Upper lobe of right lung (tissue), 1 donor: ENCODE measurements at places on chromosomes 11 and 22.

DNA sequence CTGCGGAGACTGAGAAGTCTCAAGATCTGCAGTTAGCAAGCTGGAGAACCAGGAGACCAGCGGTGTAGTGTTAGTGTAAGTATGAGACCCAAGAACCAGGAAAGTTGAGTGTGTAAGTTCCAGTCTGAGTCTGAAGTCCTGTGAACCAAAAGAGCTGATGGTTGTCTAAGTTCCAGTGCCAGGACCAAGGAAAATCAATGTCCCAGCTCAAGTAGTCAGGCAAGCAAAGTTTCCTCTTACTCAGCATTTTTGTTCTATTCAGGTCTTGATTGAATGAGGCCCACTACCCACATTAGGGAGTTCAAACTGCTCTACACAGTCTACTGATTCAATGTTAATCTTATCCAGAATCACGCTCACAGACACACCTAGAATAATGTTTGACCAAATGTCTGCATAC is 11.0 kb downstream of the USP28 start:
- DNase-seq, result no peak

- DNase-seq, result no peak
Measured at GRCh38 chr22:42637555-42637954, 2.8 kb downstream of the ATP5MGL start.

DNA sequence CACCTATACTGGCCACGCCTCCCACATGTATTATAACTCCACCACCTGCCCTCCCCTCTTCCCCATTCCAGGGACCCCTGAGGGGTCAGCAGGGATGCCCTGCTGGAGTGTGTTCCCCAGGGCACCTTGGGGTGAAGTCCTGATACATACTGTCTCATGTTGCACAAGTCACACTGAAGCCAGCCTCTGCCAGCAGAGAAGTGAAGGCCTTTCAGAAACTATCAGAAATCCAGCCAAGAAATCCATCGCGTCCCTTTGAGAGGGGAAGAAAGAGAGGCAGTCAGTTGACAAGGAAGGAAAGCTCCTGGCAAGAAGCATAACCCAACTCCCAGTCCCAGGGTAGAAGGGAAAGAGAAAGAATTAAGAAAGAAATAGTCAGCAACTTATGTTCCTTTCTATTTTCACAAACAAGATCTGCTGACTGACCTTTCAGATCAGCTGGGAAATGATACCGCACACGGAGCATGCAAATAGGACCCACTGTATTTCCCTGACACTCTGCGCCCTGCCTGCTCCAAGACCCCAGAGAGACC is 45.2 kb downstream of the SC5D start:
- DNase-seq, result no peak

DNA sequence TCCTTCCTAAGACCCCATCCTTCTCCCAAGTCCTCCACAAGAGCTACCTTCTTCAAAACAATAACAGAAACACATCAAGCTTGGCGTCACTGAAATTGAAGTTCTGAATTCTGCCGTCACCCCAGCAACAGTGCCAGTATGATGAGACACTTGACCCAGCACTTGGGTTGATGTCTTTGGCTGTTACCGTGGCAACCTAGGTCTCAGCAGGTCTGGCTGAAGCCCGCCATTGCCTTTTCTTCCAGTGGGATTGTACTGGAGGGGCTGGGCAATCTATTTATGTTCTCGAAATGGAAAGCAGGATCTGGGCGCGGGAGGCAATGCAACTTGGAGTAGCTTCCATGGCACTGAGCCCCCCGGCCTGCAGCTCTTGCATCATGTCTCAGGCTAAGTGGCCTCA is 23.8 kb downstream of the NPTXR start:
- DNase-seq, result no peak

DNA sequence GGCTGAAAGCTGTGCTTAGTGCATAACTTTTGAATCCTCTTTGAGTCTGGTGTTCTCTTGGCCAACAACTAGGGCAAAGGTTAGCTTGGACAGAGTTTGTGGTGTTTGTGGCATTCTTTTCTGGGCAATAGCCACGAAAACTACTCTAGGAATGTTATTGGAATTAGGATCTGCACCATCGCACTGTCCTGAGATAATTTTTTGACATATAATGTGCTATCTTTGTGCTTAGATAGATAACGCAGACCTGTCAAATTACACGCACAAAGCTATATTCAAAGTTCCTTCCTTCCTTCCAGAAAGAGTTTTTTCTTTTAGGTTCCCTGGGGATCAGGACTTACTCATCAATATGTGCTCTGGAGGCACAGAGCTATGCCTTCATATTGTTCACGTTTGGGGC is 166.8 kb upstream of the MTMR2 start:
- DNase-seq, result no peak

GRCh38 chr11:93542811-93543229 is 371 bp downstream of the SMCO4 start:
- no peak for DNase-seq

GRCh38 chr11:131056036-131056435 is 139.8 kb upstream of the SNX19 start:
- no peak for DNase-seq

- no peak for DNase-seq
Measured at GRCh38 chr11:16454289-16454863, 98.0 kb upstream of the SOX6 start.

GRCh38 chr11:34492806-34493414 is 20.7 kb downstream of the ELF5 start:
- no peak for DNase-seq

- no peak for DNase-seq
Measured at GRCh38 chr11:7307836-7308235, 56.1 kb downstream of the SYT9 start.

GRCh38 chr11:120977266-120978137 is 46.4 kb upstream of the TBCEL start:
- DNase-seq, result no peak

GRCh38 chr11:41714101-41714500 is 254.6 kb upstream of the LRRC4C start:
- DNase-seq, result no peak

- no peak for DNase-seq
Measured at GRCh38 chr22:19753090-19753842, 7.3 kb upstream of the TBX1 start.

- no peak for DNase-seq
Measured at GRCh38 chr11:19849107-19849789, 136.6 kb downstream of the NAV2 start.

DNA sequence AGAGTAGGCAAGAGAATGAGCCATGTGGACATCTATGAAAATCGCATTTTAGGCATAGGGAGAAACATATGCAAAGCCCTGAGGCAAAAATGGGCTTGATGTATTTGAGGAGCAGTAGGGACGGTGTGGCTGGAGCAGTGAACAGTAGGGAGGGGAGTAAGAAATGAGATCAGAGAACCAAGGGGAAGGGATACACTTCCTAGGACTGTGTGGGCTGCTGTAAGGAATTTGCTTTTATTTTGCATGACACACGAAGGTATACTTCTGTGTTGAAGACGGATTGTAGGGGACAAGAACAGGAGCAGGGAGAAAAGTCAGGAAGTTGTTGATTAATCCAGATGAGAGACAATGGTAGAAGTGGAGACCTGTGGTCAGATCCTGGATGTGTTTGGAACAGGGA is 572.1 kb downstream of the JRKL start:
- DNase-seq, result no peak

GRCh38 chr11:92053216-92053615 is 171.4 kb upstream of the FAT3 start:
- DNase-seq, result no peak

DNA sequence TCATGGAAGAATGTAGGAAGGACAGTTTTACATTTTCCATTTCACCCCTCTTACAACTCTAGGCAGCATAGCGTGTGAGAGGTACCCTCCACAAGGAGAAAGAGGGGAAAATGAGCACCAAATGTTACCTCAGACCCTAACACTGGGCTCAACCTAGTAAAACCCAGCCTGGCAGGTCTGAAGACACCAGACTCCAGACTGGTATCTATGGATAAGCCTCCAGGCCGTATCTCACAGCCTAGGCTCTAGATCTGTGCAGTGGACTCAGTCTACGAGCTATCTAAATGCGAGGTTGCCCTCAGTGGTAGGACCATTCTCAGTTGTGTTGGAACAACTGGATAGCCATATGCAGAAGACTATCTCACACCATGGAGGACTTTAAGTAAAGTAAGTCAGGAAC is 10.5 kb downstream of the TRIM5 start:
- no peak for DNase-seq

DNA sequence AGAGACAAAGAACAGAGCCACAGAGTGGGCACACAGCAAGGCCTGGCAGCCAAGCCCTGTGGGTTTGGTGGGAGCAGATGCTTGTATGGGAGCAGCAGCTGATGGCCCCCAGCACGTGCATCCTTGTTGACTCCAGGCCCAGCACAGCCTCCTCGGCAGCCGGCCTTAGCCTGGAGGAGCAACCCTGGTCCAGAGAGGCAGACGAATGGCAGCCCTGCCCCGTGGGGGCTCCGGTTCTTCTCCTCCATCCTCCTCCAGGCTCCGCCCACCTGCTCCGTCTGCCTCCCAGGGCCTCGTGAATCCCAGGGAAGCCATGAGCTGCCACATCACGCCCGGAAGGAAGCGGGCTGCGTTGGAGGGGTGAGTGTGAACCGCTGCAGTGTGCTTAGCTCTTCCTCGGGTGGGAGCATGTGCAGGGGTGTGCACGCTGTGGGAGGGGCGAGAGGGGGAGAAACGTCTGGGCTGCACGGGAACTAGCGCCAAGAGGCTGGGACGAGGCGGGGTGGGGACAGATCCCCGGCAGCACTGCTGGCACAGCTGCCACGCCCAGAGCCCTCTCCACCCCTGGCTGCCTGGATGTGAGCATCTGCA is 36.3 kb upstream of the JAM3 start:
- no peak for DNase-seq

DNA sequence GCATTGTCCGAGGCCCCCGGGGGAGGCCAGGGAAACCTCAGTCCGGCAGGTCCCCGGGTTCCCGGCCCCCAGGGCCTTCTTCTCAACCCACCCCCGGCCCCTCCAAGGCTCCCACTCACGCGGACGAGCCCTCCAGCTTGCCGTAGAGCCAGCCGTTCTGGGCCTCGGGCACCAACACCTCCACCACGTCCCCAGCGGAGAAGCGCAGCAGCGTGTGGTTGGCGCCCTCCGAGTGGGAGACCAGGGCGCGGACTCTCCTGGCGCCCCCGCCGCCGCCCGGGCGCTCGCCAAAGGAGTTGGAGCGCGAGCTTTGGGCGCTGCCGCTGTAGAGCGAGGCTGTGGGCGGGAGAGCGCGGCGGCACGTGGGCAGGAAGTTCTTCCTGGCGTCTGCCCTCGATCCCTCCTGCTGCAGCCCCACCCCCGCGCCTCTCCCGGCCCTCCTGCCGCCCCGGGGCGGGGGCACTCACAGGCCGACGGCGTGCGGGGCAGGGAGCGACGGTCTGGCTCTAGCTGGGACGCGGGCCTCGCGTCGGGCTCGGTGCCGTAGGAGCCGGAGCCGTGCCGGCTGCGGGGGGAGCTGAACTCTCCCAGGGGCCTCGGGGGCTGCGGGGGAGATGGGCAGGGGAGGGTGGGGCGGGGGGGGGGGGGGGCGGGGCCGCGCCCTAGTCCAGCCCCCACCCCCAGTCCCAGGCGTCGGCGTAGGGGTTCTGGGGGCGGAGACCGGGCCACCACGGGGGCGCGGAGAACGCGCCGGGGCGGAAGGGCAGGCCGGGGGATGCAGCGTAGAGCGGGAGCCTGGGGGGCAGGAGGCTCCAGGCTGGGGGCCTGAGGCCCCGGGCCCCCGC is 4.9 kb upstream of the SLC16A8 start:
- DNase-seq, result no peak

- no peak for DNase-seq
Measured at GRCh38 chr11:3219281-3219892, 774 bp upstream of the MRGPRG start.

GRCh38 chr11:47373876-47374719 is 4.2 kb downstream of the SPI1 start:
- DNase-seq, result peak; percentile 92

- DNase-seq, result peak; percentile 43
Measured at GRCh38 chr11:44743326-44743725, 16.6 kb downstream of the TSPAN18 start.

- DNase-seq, result no peak
Measured at GRCh38 chr11:28284196-28284595, 176.0 kb downstream of the METTL15 start.

DNA sequence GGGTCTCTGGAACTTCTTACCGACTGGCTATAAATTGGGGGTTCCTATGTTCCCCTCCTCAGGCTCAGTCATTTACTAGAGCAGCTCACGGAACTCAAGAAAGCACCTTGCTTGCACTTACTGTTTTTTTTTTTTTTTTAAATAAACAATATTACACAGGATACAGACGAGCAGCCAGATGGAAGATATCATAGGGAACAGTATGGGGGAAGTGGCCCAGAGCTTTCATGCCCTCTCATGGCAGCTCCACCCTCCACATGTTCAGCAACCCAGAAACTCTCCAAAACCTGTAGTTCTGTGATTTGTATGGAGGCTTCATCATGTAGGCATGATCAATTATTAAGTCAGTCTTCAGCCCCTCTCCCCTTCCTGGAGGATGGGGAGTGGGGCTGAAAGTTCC is 7.5 kb downstream of the UVRAG start:
- DNase-seq, result no peak

DNA sequence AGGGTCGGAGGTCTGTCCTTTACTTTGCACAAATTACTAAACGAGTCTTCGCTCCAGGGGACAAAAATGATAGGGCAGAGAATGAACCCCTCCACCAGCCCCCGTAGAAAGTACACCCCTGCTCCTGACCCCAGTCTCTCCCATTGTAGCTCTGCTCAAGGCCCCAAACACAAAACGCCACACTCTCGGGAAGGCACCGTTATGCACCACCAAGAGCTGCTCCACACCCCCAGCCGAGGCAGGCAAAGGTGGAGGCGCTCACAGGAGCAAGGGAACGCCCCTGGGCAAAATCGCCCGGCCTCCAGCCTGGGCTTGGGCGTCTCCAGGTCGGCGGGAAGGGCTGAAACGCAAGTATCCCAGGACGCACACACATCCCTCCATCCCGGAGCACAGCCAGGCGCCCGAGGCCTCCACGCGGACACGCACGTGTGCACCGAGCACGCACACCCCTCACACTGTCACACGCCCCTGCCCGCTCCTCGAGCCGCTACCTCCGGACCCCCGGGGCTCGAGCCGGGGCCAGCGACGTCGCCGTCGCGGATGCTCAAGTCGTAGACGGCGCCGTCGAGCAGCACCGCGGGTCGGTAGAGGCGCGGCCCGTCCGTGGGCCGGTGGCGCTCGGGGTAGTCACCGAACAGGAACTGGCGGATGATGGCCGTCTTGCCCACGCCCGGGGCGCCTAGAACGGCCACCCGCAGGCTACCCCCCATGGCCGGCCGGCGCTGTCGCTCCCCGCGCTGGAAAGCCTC is 786 bp downstream of the RASL10A start:
- peak; percentile 65 for DNase-seq

DNA sequence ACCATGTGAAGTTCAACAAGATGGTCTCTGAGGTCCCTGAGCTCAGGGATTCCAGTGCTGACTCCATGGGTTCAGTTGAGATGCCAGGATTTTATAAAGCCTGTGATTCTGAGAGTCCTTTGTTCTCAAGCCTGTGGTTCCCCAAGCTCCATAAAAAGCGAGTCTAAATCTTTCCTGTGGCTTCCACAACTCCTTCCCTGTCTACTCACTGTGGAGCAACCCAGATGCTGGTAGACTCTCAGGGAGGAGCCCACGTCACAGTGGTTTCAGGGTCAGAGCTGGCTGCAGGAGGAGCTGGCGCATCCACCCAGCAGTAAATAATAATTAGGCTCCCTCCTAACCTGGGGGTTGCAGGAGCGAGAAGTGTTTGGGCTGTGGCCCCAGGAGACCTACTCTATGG is 2.0 kb upstream of the RELT start:
- no peak for DNase-seq

GRCh38 chr11:17350455-17351171 is 987 bp upstream of the NCR3LG1 start:
- DNase-seq, result no peak
